Smooth muscle cell of trachea (primary cell): ENCODE measurements at places on chromosomes 6 and 20. TPM values are rescaled to one million over a fixed set of nuclear protein-coding genes. Genes with fewer than 3 reads are reported as not detected.

The NRSN1 gene
- total RNA-seq = not detected in 2 replicates

The TMEM244 gene
- not detected in 2 replicates for total RNA-seq

The CEBPB gene
- 67.1 and 132 TPM in 2 replicates for total RNA-seq

The LY6G5B gene
- 3.2 and 3.8 TPM in 2 replicates for total RNA-seq

The POU5F1 gene
- 0.33 TPM in 1 of 2 replicates, not detected in the other for total RNA-seq

The TMEM200A gene
- total RNA-seq = 44.5 and 62.5 TPM in 2 replicates

The TRIM10 gene
- not detected in 2 replicates for total RNA-seq

The LIN28B gene
- not detected in 2 replicates for total RNA-seq

The C2 gene
- 2.8 and 13.1 TPM in 2 replicates for total RNA-seq

The PDE10A gene
- 1.5 and 2.5 TPM in 2 replicates for total RNA-seq
